Urothelium cell line (cell line): ENCODE measurements at places on chromosomes 7 and 10.

DNA sequence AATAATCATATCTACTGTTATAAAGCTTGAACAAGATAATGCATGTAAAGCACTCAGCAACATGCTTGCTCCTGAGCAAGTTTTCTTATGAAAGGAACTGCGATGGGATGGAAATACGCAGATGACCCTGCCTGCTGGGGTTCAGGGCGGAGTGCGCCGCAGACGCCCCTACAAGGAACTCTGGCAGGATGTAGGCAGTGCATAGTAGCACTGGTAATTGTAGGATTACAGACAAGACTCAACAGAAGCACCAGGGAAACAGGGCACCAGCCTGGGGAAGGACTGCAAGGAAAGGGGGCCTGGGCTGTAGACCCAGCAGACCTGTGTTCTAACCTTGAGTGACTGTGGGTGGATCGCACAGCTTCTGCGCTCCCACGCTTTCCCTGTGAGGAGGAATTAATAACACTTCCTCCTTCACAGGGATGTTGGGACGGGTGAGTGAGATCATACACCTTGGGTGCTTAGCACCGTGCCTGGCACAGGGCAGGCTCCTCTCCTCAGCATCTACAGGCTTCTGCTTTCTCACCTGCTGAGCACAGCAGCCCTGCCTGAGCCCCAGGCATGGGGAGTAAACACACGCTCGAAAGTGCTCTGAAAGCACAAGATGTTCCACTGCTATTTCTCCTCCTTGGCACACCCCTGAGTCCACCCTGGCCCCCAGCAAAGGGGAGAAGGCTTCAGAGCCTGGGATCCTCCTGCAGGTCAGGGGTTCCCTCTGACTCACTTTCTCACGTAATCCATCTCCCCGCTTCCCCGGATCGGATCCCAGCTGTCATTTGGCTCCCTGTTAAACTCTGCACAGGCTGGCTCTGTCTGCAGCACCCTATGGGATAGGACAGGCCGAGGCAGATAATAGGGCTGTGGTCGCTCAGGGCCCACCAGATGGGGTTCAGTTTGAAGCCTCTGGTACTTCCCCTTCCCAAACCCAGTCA lies 19.2 kb downstream of the ITPRIP start:
- DNase-seq, result no peak

GRCh38 chr10:115050375-115051010 lies 42.7 kb upstream of the ATRNL1 start:
- DNase-seq, result no peak

- no peak for DNase-seq
Observed at GRCh38 chr7:80263333-80263732, 128.7 kb downstream of the GNAI1 start.

- DNase-seq, result peak; percentile 63
Observed at GRCh38 chr10:84537447-84537931, 209.1 kb downstream of the CCSER2 start.

GRCh38 chr7:154598864-154599263 lies 404.1 kb downstream of the PAXIP1 start:
- DNase-seq, result no peak

DNA sequence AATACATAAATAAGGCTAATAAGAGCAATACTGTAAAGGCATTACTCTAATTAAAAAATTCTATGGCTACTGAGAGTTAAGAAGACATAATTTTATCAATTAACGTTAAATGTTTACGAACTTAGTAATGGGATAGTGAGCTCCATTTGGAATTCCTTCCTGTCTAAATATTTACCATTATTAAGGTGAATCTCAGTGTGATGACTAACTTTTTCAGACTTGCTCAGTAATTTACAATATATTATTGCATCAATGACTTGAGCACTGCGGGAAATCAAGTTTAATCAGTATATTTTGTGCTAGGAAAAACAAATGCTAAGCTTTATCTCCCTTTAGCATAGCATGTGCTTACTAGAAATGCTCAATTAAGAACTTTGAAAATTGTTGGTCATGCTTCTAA lies 282.5 kb upstream of the TEX47 start:
- no peak for DNase-seq

DNA sequence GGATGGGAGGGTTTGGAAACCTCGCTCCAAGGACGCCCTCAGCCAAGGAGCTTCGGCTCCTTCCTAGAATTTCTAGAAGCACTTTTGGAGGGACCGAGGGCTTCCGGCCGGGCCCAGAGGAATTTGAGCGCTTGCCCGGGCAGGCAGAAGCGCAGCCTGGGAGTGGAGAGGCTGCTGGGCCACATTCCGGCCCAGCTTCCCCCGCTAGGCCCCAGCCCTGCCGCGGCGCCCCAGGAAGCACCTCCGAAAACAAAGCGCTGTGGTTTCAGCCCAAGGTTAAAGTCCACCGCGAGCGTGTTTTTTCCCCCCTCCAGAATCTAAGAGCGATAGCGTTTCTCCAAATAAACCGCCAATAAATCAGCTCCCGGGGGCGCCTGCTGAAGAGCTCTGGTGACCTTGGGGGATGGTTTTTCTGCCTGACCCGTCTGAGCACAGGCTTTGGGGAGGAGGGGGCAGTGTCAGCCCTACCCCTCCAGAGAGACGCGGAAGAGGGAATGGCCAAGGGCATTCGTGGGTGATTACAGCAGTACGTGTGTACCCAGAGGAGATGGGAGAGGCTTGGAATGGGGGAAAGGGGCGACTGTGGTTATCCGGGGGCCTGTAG lies 5.7 kb upstream of the TNRC18 start:
- peak; percentile 67 for DNase-seq

DNA sequence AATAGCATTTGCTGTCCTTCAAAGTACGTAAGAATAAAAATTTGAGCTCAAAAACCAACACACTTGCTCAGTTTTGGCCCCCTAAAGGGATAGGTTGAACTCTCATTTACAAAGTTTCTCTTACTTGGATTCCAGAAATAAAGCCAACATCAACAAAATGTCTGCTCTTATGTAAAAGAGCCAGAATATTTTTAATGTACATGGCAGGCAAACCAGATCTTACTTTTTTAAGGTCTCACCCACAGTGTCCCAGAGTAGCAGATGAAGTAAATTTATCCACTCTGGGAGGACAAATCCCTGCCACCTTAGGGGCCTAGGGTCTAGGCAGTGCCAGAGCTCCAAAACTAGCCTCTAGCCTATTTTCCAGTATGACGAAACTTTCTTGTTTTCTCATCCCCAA lies 159.6 kb downstream of the SKAP2 start:
- no peak for DNase-seq

DNA sequence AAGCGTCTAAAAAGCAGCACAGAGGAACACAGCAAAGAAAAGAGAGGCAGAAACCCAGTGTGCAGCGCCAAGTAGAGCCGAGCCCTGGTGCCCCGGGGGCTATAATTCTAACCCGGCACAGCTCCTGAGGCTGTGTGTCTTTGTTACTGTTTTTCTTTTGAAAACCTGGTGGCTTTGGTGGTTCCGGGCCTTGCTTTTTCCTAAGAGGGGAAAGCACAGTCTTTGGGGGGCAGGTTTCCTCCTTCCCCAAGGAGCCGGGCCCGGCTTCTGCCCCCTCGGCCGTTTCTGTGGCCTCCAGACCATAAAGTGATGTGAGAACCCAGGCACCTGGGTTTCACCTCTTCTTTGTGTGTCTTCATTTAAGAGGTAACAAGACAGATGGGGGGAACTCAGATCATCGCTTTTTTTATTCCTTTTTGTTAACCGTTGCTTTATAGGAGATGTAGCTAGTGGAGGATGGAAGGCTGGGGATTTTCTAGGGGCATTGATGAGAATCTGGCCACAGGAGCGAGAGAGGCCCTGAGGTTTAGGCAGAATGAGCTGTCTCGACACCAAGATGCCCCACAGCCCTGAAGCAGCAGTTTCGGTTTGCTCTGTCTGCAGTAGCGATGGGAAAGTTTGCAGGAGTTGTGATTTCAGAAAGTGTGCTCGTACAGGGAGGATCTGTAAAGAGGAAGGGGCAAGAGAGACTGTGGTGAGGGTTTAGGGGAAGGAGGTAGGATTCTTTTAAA lies 367.8 kb upstream of the GALNT17 start:
- no peak for DNase-seq

DNA sequence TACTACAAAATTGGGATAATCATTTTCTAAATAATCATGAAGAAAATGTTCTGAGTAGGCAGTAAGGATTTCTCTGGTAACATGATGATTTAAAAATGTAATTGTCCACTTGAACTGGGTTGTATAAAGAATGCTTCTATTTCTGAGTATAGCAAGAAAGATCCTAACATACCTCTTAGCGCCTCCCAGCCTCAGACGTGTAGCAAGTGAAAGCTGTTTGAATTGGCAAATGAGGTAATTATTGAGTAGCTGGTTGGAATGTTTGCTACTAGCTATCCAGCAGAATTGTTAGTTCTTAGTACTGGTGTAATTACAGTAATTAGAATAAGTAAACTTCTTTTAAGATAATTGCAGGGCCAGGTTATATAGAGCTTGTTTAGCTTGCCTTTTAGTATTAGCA lies 47.9 kb downstream of the SEPTIN7 start:
- no peak for DNase-seq

- DNase-seq, result no peak
Observed at GRCh38 chr10:132916421-132916841, 25.9 kb downstream of the CFAP46 start.

GRCh38 chr10:103473261-103473671 lies 5.8 kb downstream of the CALHM3 start:
- no peak for DNase-seq

GRCh38 chr7:96300502-96300901 lies 21.4 kb downstream of the SLC25A13 start:
- no peak for DNase-seq

DNA sequence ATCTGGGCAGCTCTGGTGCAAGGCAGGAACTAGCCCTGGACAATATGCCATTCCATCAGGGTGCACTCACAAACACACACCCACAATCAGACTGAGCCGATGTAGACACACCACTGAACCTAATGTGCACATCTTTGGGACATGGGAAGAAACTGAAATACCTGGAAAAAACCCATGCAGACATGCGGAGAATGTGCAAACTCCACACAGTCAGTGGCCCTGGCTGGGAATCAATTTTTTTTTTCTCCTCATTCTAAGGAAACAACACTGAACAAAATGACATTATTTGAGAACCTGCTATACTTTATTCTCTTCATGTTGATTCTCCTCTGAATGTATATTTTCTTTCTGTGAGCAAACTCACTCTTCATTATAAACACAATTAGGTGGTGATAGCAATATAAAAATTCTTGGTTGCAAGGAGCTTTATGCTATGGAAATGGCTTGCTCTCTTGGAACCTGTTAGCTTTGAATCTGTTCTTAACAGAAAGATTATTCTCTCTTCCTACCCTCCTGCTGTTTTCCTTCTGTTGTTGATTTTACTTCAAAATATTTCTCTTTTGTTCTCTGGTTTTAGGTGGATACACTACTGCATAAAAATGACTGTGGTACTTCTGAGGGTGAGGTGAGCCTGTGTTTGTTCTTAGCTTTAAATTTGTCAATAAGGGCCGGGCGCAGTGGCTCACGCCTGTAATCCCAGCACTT lies 33.0 kb upstream of the MICU1 start:
- no peak for DNase-seq

DNA sequence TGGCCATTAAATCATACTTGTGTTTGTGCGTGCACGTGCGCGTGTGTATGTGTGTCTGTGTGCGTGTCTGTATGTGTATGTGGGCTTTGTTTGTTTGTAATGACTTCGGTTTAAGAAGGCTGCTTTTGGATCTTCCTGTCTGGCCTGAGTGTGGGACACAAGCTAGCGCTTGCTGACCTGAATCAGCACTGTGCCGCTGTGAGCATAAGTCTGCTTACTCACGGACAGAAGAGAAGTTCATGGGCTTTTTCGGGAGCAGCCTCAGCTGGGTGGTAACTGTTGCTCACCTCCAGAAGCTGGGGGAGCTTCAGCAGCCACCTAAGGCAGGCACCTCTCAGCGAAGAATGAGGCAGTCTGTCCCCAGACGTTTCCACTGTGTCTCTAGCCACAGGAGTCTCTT lies 56.1 kb upstream of the TRUB1 start:
- no peak for DNase-seq

DNA sequence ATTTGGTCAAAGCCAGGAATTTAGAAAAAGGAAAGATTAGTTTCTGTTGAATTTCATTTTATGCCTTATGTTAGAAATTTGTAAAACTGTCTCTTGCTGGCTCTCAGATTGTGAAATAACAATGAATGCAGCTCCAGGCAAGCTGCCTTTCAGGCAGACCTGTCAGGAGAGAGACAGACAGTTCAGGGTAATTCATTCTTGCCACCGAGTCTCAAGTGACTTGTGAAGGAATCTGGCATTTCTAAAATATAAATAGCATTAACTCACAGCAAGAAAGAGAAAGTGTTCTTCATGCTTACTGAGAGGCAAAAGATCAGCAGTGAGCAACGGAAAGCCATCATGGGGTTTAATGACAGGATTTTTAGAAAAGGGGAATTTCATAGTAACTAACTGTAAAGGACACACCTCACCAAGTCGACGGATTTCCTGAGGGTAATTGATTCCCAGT lies 442.3 kb upstream of the AKR1E2 start:
- no peak for DNase-seq

GRCh38 chr7:35596061-35596460 lies 98.9 kb downstream of the HERPUD2 start:
- DNase-seq, result peak; percentile 37

GRCh38 chr7:23285657-23286646 lies 13.2 kb upstream of the MALSU1 start:
- no peak for DNase-seq
